NCI-H460 (cell line): ENCODE measurements at places on chromosomes 6 and 20. TPM values are rescaled to one million over a fixed set of nuclear protein-coding genes. Genes with fewer than 3 reads are reported as not detected.

The ESR1 gene
- total RNA-seq, result 0.35 TPM in 2 replicates

The BPIFA1 gene
- total RNA-seq, result not detected in 2 replicates

The TMEM74B gene
- 1.6 and 2.2 TPM in 2 replicates for total RNA-seq

The SYNDIG1 gene
- total RNA-seq, result not detected in 2 replicates

The SLC26A8 gene
- total RNA-seq, result not detected in 2 replicates

The FOXC1 gene
- 94.3 and 111 TPM in 2 replicates for total RNA-seq

The CYP21A2 gene
- not detected in 2 replicates for total RNA-seq

The DLL1 gene
- 0.14 and 0.17 TPM in 2 replicates for total RNA-seq

The HSPA12B gene
- total RNA-seq, result not detected in 2 replicates

The FILIP1 gene
- total RNA-seq, result 0.06 TPM in 1 of 2 replicates, not detected in the other
